MCF 10A (cell line): ENCODE measurements at places on chromosomes 12 and 14. TPM values are rescaled to one million over a fixed set of nuclear protein-coding genes. Genes with fewer than 3 reads are reported as not detected.

Gene DNAI7
- 0.14 TPM in 1 of 2 replicates, not detected in the other for total RNA-seq

GRCh38 chr12:120841525-120841924 is 62.6 kb downstream of the SPPL3 start:
- DNase-seq = no peak

- DNase-seq = no peak
These were observed 38.3 kb downstream of the SRGAP1 start for GRCh38 chr12:63882844-63883243.

GRCh38 chr12:62533755-62534107 is 67.1 kb downstream of the MON2 start:
- DNase-seq = no peak

- no peak for DNase-seq
These were observed 17.4 kb downstream of the HEATR5A start for GRCh38 chr14:31402764-31403439.

DNA sequence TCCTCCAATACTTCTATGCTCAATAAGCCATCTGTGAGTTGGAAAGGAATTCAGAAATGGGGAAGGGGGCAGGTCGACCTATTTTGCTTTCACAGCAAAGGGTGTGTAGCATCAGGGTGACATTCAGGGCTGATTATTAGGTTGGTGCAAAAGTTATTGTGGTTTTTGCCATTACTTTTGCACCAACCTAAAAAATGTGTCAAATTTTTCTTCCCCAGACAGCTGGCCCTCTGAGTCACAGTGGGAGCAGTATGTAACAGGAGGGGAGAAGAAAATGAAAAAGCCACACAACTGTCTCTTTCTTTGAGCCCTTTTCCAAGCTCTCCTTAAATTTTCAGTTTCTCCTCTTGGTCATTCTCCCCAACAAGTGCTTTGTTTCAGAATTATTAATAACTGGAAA is 47.1 kb upstream of the GZMB start:
- DNase-seq = no peak

DNA sequence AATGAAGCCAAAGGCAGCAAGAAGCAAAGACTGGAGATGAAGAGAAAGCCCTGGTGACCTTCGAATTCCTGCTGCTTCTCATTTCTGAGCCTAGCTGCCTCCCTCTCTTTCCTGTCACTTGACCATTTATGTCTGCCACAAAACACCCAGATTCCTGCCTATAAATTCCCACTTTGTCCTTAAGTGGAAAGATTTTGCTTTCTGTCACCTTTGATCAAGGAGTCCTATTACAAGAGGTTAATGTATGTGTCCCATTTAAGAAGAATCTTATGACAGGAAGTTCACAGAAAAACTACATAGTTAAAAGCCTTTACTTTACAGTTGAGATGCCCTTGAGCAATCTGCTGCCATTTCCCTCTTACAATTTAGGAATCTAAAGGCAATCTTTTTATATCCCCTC is 155.7 kb downstream of the GALC start:
- no peak for DNase-seq
